Hematopoietic multipotent progenitor cell treated with erythropoietin and hydrocortisone succinate and interleukin-3 and kit ligand, for 15 days (in vitro differentiated cells): ENCODE measurements at places on chromosomes 5 and 9.

DNA sequence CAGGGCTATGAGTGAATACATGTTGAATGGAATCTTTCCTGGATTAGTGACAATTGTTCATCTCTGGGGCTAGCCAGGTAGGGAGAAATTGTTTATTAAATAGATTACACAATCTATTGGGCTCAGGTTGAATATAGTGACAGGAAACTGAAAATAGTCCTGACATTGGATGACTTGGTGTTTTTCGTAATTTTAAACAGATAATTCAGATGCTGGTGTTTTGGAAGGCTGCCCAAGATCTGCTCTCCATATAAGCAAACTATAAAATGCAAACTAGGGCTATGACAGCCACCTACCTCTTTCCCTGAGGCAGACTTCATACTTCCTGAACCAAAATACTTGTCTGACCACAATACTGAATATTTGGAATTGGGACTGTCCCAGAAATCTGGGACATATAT, 99.1 kb downstream of the ENC1 start:
- DNase-seq = no peak

DNA sequence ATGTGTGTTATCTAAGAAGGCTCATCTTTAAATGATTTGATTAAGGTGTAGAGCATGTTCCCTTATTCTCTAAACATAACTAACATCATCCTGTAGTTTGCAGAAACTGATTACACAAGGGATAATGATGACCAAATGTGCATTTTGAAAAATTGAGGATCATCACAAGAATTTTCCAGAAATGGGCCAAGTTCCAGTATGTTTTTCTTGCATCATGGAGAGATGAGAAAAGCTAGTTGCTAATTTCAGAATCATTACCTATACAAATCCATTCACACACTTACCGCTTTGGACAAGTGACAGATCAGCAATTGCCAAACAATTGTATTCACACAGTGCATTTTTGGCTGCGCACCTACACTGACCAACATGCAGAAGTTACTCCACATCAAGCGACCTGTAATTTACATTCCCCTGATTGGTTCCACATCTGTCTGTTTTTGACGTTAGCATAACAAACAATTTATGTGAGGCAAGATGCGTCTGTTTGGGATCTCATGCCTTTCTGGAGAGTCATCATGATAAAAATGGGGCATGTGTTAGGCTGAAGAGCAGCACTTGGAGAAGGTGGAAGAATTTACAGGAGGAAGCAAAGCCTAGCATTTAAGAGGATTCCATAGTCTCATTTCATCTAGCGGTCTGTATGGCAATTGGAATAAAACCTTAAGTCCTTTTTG, 2.8 kb upstream of the BNC2 start:
- DNase-seq = no peak

DNA sequence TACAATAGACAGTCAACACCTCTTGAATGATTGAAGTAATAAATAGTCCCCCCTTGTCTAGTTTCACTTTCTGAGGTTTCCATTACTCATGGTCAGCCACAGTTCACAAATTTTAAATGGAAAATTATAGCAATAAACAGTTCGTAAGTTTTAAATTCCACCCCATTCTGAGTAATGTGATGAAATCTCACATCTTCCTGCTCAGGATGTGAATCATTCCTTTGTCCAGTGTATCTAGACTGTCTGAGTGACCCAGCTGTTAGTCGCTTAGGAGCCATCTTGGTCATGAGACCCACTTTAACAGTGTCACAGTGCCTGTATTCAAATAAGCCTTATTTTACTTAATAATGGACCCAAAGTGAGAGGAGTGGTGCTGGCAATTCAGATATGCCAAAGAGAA, 311.6 kb upstream of the PRR16 start:
- DNase-seq = no peak

- DNase-seq = no peak
Observed at GRCh38 chr9:113531919-113532808, 68.6 kb downstream of the RGS3 start.

DNA sequence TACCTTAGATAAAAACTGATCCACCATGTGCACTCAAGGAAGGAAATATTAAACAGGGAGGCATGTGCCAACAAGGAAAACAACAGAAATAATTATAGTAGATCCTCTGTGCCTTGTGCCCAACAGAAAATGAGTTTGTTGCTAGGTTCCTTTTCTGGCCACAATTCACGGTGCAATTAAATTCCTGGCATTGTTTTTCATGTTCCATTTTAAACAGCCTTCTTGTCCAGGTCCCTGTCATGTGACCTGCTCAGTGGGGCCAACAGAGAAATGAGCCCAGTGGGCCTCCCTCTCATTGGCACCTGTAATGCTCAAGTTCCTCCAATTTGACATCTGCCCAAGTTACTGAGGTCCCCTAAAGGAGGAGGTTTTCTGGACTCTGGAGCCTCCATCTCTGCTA, 56.5 kb downstream of the SPOCK1 start:
- no peak for DNase-seq
